ENCODE measurements at places on chromosomes 4 and X.

GRCh38 chr4:153393397-153393796 lies 48.9 kb downstream of the MND1 start:
- DNase-seq, result no peak

GRCh38 chr4:29047341-29048041 lies 1672.7 kb upstream of the PCDH7 start:
- DNase-seq, result no peak

- no peak for DNase-seq
These were observed 28.7 kb downstream of the SAT1 start for GRCh38 chrX:23811656-23812055.

DNA sequence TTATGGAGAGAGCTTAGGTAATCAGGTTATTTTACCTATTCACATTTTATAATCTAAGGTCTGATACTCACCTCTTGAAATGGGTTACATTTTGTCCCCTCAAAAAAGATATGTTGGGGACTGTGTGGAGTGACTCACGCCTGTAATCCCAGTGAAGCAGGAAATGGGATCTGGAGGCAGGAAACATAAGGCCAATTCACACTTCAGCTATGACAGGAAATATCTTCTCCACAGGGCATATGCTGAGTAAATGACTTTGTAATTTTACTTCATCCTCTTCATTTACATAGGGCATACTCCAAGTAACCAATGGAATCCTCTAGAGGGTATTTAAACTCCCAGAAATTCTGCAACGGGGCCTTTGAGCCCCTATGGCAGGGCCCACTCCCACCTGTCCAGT lies 54.8 kb upstream of the ZMAT1 start:
- peak; percentile 13 for DNase-seq

DNA sequence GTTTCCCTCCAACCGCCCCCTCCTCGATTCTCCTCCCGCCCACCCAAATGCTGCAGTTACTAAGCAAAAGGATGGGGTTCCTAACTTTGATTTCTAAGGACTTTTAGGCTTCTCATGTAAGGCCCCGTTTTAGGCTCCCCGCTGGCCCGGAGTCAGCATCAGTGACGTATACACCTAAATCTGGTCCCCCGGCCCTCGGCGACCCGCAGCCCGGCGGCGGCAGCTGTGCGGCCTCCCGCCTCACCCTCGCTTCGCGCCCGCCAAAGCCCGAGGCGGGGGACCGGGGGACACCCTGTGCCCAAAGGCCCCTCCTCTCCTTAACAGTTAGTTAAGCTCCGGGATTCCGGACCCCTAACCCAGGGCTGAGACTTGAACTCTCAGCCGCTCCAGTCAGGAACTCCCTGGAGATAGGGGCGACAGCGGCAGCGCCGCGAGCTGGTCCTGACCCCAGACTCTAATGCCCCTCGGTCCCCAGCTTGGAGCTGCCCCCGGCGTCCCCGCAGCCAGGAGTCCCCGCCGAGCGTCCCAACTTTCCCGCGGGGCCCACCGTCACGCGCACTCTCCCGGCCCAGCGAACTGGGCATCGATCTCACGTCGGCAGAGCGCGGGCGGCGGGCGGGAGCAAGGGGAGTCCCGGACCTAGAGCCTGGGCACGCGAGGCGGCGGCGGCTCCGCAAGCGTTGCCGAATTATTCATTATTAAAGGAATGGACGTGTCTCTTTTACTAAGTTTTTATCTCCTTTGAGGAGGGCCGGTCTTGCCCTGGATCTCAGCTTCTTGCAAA lies 1.5 kb upstream of the NR3C2 start:
- DNase-seq, result no peak

- DNase-seq, result no peak
These were observed 415.8 kb downstream of the STIM2 start for GRCh38 chr4:27276307-27277073.

- DNase-seq, result no peak
These were observed 5.6 kb upstream of the BANK1 start for GRCh38 chr4:101784957-101785356.

- DNase-seq, result no peak
These were observed 41.6 kb downstream of the NPNT start for GRCh38 chr4:105936901-105937300.

DNA sequence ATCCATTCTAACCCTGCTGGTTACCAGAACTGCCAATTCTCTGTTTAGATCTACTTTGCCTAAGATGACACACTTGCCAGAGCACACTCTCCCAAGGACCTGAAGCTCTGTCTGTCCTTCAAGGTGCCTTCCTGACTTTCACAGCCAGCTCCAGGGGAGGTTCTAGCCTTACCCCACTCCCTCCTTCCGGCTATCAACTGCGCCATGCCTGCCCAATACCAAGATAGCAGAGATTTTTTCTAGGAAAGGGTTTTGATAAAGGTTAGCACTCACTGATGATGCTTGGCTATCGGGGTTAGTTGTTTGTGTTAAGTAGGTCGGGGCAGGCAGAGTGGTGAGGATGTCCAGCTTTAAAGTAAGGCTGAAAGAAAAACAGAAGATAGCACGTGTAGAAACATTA lies 14.3 kb downstream of the ALPK1 start:
- DNase-seq, result no peak

GRCh38 chr4:99679976-99680375 lies 22.3 kb upstream of the C4orf54 start:
- DNase-seq, result no peak

DNA sequence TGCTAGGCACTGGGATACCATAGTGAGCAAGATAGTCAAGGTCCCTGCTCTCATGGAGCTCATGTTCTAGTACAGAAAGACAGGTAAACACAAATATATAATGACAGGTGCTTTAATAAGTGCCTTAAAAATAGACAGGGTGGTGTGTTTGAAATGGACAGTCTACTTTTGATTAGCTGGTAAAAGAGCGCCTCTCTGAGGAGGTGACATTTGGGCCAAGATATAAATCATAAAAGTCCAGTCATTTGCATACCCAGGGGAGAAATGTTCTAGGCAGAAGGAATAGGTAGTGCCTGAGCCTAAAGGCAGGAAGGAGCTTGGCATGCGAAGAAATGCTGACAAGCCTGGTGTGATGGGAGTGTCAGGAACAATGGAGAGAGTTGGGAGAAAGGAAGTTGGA lies 83.6 kb downstream of the DNAAF6 start:
- no peak for DNase-seq

DNA sequence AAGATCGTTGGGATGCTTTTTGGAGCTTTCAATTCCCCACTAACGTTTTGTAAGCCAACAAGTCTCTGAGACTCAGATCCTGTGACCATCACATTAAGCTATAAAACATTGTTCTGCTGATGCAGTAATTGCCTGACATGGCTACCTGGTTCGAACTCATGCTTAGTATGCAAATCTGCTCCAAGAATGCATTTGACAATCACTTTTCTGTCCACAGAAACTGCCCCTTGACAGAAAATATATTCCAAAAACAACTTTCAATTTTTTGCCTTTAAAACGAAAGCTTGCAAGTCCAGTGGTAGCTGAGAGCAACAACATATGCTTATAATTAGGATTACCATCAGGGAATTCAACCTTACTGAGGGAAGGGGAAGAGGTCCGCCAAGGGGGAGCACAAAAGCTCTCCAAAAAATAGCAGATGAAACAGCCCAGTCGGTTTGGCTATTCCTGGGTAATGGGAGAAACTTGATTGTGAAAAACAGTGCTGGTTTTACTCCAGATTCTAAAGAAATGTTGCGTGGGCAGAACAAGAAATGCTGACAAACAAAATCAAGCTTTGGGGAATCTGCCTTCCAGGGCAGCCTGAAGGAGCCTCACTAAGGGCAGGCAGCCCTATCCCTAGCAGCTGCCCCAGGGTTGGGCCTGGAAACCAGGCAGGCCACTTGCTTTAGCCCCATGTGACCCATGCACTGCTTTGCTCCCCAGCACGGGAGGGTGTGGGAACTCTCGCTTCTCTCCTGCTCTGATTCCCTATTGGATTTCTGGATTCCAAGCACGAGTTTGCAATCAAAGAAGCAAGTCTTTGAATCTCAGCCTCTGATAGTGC lies 160.7 kb upstream of the LDB2 start:
- no peak for DNase-seq

DNA sequence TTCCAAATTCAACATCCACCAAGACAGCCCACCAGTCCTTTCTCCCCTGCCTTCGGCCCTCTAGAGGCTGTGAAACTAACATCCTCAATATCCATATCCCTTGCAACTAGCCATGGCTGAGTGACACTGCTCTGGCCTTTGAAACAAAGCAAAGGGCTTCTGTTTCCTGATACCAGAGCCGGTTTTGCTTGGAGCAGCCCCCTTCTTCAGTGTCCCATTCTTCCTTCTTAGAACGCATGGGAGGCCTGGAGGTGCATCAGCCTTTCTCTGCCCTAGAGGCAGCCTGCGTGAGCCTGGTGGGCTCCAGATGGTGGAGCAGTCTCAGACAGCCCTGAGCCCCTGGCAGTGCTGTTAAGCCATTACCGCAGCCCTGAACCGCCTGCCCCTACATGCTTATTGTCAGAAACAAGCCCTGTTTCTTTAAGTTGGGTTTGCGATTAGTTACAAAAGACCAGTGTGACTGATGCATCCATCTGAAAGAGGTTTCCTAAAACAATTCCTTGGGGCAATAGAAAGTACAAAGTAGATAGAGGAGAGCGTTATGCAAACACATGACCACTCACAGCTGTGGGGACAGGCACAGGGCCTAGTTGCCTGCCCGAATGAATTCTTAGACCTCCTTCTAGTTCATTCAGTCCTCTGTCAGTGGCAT lies 74.1 kb downstream of the EVC start:
- no peak for DNase-seq

DNA sequence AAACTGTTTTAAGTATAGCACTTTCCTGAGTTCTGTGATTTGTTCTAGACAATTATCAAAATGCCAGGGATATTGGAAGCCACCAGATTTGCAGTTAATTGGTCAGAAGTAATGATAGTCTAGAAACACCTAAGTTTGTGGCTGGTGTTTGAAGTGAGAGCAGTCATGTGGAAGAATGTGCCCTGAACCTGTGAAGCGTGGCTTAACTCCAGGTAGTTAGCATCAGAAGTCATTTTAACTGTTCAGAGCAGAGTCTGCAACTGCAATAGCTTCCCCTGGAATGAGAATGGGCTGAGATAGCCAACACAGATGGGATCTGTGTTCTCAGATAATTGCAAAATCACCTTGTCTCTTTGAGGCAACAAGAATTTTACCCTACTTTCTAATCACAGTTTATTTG lies 255.1 kb upstream of the GK2 start:
- no peak for DNase-seq
